ENCODE measurements at places on chromosomes 11 and 22.

- peak; percentile 33 for DNase-seq
These were observed 1.2 kb downstream of the PHLDA2 start for GRCh38 chr11:2927851-2928604.

DNA sequence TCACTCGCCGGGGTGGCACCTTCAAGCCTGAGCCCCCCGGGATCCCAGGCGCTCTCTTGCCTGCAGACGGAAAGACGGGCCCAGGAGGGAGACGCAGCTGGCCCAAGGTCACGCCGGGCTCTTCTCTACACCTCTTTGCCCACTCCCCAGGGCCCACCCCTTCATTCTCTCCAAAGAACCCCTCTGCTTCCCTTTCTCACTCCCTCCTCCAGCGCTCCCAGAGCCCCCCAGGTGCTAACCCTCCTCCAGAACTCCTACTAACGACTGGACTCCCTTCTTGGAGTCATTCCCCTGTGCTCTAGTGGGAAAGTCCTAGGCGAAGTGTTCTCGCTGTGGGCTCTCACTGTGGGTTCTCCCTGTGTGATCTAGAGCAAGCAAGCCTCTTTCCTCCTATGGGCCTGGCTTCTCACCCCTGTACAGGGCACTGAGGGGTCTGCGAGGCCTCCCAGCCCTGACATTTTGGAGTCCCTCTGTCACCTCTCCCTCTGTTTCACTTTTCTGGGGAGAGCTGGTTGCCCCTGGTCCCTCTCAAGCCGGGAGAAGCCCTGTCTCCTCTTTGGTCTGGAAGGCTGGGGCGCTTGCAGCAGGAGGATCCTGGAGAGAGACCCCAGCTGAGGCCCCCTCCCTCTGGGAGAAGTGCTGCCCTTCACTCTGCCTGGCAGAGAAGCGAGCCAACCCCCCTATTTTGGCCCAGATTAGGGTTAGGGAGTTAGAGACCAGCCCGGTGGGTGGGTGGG lies 858 bp downstream of the OAF start:
- DNase-seq: no peak

- no peak for DNase-seq
These were observed 13.1 kb upstream of the CHRNA10 start for GRCh38 chr11:3684129-3684818.

- no peak for DNase-seq
These were observed 201.0 kb upstream of the NAV2 start for GRCh38 chr11:19511413-19512183.

DNA sequence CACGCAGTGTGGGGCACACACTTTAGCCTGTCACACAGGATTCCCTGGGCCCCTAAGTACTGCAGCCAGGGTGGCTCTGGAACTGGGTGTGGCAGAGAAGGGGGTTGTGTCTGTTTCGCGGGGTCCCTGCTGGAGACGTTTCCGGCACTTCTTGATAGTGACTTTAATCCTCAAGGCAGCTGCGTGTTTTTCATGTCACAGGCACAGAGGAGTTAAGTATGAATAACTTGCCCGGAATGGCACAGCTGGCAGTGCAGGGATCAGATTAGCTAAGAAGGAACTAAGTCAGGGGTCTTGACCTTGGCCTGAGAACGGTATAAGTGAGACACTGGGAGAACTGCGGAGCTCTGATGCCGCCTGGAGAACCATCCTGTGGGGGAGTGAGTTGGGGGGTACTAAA lies 7.5 kb upstream of the KRTAP5-7 start:
- DNase-seq: no peak

DNA sequence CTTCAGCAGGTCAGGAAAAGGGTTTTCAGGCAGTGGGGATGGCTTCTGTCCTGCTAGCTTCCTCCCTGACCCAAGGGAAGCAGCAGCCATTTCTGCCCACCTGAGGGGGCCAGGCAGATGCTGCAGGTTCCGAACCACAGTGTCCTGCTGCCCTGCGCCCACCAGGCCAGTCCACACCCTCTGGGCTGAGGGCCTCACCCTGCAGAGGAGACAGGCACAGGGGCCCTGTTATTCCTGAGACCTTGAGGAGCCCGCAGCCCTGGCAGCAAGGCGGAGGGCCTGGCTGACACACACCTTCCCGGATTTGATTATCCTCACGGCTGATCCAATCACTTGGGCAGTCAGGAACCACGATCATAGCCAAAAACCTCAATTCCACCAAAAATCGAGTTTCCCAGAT lies 725.8 kb downstream of the BRD1 start:
- DNase-seq: no peak

DNA sequence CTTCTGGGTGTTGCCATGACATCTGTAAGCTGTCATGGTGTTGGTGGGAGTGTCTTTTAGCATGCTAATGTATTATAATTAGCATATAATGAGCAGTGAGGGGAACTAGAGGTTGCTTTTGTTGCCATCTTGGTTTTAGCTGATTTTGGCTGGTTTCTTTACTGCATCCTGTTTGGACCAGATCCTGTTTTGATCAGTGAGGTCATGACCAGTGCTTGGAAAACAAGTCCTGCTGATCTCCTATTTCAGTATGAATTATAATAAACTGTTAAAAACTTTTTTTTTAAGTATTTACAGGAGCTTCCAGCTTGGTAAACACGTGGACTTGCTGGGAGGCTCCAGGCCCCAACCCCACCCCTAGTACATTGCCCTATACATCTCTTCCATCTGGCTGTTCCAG lies 30.5 kb upstream of the P4HA3 start:
- DNase-seq: no peak

DNA sequence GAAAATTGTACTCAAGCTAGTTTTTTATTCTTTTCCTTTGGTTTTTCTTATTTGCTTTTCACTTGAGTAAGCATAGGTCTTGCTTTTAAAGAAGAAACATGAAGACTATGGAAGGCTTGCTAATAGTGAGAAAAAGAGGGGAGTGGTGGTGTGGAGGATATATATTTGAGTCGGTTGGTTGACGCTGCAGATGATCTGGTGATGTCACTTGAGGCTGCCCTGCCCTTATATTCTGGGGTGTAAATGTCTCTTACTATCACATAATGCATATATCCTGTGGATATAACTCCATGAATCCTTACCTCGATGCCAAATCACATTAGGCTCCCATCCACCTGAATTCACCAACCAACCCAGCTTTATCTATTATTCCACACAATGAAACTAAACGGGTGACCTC lies 2.9 kb downstream of the GRIA4 start:
- DNase-seq: no peak

DNA sequence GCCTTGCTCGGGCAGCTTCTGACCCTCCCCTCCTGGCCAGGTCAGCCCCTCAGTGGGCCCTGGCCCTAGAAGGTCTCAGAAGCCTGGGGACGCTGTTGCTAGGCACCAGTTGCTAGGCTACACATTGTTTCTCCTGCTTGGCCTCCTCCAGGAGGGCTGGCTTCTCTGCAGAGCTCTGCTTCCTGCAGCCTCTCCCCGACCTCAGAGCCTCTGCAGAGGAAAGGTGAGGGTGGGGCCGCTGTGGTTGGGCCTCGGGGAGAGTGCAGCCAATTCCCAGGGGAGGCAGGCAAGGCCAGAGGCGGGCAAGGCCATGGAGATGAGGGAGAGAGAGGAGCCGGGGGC lies 27.6 kb upstream of the LRRC10B start:
- DNase-seq: peak; percentile 6

DNA sequence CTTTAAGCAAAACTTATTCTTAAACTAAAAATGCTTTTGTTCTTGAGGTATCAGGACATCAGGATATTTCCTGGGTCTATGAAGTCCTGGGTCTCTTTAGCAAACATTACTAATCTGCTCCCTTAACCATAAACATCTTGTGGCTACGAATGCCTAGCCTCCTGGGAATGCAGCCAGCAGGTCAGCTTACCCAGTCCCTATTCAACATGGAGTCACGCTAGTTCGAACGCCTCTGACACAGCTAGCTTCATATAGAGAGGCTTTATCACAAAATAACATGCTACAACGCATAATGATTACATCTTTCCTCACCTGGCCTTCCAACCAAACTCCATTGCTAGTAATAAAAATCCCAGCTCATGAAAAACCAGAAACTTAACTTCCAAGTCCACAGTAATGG lies 17.5 kb upstream of the FIBIN start:
- no peak for DNase-seq

- no peak for DNase-seq
These were observed 1.8 kb upstream of the DUSP8 start for GRCh38 chr11:1573903-1574237.

DNA sequence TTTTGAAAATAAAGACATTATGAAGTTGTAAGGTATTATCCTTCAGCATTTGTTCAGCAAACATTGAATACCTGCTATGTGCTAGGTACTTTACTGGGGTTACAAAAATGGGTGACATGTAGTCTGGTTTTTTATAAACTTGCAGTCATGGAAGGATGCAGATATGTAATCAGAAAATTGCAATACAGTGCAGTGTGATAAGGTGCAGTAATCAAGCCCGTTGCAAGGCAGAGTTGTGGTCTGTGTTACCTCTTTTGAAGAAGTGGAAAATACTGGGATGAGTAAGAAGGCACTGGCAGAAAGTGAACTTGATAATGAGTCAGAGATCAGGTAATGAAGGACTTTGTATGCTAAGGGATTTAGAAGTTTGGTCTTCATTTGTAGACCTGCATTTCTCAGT lies 8.1 kb downstream of the FBXO7 start:
- DNase-seq: peak; percentile 81

DNA sequence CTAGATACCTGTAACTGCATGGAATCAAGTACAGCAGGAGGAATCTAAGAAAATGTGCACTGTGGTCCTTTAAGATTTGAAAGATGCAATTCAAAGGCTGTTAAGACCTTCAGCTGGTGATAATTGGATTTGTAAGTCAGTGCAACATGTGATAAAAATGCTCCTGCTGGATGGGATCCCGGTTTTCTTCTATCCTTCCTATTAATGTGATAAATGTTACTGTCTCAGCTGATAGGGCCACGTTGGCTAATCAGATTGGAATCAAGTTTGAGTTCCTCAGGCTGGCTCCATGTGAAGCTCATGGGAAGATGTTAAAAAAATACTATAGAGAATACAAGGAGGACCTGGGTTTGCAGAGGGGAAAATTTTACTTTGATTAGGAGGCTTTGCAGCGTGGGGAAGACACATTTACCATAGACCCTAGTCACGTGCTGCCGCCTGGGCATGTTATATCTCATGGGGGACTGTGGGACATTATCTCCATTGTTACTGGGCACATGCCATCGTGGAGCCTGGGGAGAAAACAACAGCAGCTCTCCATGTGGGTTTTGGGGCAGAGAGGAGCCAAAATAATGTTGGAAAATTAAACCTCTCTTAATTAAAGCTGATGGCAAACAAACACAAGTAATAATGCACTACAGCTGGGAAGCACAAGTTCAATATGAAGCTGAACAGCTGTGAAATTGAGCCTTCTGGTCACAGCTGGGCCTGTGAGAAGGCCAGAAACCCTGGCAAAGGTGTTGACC lies 652.5 kb downstream of the NTM start:
- no peak for DNase-seq

DNA sequence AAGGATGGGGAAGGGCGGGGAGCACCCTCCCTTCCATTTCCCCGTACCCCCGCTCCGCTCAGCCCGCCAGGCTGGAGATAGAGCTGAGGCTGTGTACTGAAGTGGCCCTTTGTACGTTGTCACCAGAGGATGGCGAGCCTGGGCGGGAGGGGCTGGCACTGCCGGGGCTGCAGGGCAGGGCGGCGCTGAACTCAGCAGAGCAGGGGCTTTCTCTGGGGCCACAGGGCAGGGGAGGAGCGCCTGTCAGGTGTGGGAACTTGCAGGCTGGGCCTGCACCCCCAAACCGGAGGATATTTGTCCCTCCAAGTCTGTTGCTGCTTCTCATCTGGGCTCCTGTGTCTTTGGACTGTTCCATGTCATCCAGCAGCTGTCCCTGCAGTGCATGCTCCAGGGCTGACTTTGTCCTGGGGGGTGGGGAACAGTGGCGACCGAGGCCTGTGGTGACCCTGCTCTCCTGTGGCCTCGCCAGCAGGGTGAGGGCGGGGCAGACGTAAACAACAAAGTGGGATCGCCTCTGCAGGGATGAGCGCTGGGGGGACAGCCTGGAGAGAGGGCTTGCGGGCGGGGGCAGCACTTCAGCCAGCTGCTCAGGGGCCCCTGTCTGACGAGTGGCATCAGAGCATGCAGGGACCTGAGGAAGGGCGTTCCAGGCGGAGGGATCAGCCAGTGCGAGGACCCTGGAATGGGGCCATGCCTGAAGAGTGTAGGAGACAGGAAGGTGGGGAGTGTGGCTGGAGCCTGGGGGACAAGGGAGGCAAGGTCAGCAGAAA lies 13.1 kb downstream of the MGAT3 start:
- no peak for DNase-seq

- peak; percentile 93 for DNase-seq
These were observed 1.4 kb downstream of the PNPLA2 start for GRCh38 chr11:819943-820649.

GRCh38 chr11:17967661-17968060 lies 45.2 kb downstream of the SERGEF start:
- no peak for DNase-seq

DNA sequence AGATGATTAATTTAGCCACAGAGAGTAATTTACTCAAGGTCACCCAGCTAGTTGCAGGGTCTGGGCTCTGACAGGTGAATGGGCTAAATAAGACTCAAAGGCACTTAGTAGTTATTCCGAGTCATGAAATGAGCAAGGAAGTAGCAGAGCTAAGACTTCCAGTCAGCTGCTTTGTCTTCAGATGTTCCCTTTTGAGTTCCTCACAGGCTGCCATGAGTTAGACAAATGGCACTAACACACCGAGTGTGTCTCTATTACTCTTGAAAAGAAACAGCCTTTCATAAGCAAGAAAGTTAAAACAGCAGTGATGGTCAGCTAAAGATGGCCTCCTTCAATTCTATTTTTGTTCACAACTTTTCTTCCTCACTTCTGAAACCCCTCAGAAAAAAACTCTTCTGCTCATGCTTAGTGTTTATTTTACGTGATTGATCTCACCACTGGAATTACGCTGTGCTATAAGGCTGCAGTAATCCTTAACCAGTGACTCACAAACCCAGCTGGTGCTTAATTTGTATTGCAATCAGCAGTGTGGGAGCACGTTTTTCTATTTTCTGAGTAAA lies 389.1 kb downstream of the AASDHPPT start:
- DNase-seq: no peak

DNA sequence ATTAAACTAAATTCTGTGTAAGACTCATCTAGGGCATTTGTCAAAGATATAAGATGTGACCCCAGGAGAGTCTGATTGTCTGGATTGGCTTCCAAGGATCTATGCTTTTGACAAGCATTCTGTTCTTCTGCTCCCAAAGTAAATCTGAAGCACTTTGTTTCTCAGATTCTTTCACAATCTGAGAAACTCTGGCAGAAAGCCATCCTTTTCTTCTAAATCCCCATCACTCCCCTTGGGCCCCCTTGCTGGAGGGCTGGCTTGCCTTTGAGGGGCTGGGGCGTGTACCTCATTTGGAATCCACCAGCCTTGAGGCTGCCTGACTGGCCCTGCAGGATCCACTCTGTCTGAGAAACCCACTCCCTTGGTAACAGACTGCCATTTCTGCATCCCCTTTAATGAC lies 173.5 kb upstream of the CTSC start:
- no peak for DNase-seq

GRCh38 chr11:19410032-19410431 lies 169.3 kb upstream of the E2F8 start:
- DNase-seq: no peak

GRCh38 chr11:880447-880846 lies 30.2 kb downstream of the CHID1 start:
- no peak for DNase-seq

- DNase-seq: no peak
These were observed 34.6 kb downstream of the NFAM1 start for GRCh38 chr22:42397332-42398249.

Data from activated CD4-positive, alpha-beta T cell treated with anti-CD3 and anti-CD28 coated beads, Interleukin-2, amount 50 U/mL, for 16 hours (primary cell).